ENCODE measurements at places on chromosomes 2 and 18.

- no peak for DNase-seq
Measured at GRCh38 chr18:39751921-39752320, 2186.3 kb upstream of the CELF4 start.

GRCh38 chr18:26470011-26470637, 78.2 kb downstream of the KCTD1 start:
- peak; percentile 46 for DNase-seq

DNA sequence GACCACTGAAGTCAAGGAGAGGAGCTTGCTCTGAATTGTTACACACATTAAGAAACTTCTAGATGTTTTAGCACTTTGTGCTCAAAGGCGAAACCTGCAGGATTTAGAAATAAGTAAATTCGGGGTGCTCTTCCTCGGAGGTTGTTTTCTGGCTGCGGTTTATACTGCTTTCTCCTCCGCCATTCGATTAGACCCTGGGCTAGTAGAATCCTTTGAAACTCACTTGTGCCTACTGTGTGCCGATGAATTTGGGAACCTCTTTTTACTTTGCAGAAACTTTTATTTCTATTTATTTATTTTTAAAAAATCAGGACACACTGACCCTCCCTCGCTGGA, 3.5 kb downstream of the MEIS1 start:
- no peak for DNase-seq

- no peak for DNase-seq
Measured at GRCh38 chr18:62987055-62987830, 271.9 kb downstream of the PHLPP1 start.

DNA sequence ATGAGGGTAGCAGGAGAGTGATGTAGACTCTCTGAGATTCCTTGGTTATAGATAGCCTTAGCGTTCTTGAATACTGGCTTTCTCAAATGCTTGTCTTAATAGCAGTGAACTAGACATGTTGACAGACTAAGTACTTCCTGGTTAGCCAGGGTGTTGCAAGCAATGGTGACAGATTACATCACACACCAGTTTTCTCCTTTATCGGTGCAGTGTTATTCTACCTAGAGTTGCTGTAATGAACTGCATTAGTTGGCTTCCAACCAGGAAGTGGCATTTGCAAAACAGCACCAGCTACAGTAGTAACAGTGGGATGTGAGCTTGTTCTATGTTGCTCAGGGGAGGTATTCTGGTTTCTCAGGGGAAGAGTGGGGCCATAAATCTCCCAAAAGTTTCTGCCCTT, 582.2 kb upstream of the DDX18 start:
- DNase-seq: no peak

- peak; percentile 7 for DNase-seq
Measured at GRCh38 chr2:24825883-24826772, 32.9 kb downstream of the CENPO start.

DNA sequence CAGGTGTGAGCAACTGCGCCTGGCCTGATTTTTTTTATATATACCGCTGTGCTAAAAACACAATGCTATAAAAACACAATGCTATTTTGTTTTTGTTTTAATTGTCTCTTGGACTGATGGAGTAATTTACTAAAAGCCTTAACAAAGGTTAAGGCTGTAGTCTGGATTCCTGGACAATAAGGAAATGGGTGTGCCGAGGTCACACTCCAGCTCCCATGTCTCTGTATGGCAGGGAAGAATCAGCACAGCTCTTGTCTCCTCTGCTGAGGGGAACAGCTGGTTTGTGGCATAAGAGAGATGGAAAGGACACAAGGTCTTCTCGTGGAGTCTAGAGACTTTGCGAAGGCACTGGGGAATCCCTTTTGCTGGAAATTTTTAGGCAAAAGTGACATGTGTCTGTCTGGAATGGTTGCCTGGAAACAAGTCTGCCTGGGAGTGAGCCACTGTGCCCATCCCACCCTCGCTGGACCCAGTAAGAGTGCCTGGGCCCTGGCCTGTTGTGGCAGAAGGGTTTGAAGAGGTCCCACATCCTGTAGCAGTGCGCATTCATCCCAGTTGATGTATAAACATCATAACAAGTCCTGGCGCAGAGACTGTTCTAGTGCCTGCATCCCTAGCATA, 73.1 kb downstream of the MAPK4 start:
- DNase-seq: no peak

DNA sequence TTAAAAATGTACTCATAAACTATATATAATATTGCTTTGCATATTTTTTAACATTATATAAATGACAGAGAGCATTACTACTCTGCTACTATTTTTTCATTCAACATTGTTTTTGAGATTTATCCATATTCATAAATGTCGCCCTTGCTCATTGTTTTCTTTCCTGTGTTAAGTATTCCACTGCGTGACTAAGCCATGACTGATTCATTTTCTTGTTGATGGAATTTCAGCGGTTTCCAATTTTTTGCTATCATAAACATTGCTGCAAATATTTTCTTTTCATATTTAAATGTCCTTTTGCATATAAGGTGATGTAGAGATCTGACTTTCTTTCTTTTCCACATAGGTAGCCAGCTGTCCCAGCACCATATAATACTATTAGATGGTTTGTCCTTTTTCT, 57.6 kb downstream of the SFXN5 start:
- no peak for DNase-seq

DNA sequence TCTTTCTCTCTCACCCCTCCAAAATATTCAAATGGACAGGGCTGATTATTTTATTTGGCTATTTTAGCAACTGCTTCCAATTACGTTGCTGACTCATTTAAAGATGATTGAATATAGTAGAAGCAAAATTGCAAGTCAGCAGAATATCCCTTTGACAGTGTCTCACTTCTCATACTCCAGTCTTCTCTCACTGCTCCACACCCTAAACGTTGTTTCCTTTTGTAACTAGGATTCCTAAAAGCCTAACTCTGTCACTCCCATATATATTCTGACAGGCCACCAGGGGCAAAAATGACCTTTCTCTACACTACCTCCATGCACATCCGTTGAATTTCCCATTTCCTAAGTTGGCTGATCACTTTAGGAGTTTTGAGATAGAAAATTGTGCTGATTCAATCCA, 351.1 kb downstream of the RND3 start:
- no peak for DNase-seq

DNA sequence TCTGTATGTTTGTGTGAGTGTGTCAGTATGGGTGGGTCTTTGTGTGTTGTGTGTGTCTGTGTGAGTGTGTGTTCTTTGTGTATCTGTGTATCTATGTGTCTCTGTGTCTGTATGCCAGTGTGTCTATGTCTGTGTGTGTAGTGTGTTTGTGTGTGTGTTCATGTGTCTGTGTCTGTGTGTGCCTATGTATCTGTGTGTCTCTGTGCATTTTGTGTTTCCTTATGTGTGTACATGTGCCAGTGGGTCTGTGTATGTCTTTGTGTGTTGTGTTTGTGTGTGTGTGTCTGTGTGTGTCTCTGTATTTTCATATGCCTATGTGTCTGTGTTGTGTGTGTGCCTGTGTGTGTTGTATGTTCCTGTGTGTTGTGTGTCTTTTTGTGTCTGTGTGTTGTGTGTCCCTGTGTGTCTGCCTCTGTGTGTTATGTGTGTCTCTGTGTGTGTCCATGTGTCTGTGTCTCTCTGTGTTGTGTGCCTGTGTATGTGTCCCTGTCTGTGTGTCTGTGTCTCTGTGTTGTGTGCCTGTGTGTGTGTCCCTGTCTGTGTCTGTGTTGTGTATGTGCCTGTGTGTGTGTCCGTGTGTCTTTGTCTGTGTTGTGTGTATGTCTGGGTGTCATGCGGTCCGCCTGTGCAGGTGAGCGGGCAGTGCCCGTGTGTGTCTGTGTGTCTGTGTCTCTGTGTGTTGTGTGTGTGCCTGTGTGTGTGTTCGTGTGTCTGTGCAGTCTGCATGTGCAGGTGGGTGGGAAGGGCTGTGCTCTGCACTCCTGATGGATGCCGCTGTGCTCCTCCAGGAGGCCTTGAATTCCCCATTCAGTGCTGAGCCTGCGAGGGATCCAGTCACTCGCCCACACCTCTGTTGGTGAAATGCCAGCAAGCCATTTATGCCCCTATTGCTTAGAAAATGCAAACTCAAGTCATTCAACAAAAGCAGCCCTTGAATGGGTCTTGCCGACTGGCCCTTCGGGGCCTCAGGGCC, 37.4 kb downstream of the KLHL29 start:
- DNase-seq: no peak

DNA sequence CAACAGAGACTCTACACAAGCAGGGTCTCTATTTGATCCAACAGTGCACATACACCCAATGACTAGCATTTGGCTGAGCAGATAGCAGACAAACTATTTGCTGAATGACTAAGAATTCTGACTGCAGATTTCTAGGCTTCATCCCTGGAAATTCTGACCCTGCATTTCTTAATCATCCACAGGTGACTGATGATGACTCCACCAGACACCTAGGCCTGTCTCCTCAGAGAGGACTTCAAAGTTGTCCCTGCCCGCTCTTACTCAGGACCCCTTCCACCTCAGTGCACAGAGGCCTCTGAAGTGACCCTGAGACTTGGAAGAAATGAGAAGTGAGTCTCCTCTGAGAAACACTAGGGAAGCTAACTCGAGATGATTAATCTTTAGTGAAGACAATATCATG, 51.3 kb downstream of the SEPTIN10 start:
- DNase-seq: no peak

GRCh38 chr2:129698593-129698992, 280.9 kb upstream of the RAB6C start:
- no peak for DNase-seq

DNA sequence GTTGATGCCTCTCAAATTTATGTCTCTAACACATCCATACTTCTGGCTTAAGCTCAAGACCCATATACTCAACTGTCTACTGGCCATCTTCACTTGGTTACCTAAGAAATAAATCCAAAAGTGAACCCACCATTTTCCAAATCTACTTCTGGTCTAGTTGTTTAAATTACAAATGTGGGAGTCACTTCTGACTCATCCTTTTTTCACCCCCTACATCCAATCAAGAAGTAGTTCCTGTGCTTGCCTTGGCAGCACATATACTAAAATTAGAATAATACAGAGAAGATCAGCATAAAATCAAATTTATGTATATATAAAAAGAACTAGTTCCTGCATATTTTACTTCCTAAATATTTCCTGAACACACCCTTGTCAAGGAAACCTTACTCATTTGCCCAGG, 53.6 kb downstream of the STRN start:
- DNase-seq: no peak

DNA sequence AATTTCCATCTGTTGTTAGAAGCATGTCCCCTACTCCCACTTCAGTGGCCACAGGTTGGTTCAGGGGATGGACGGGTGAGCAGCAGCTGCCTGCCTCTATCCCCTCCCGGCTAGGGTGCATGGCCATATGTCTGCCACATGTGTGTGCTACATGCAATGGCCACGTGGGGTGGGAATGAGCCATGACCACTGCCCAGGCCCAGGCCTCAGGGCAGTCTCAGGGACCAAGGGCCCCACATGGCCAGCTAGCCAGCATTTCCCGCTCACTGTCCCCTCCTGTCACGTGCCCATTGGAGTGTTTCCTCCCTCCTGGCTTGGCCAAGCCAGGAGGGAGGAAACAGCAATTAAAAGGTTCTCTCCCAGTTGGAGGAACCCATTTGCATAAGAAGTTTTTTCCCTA, 117.1 kb downstream of the KCNS3 start:
- no peak for DNase-seq

DNA sequence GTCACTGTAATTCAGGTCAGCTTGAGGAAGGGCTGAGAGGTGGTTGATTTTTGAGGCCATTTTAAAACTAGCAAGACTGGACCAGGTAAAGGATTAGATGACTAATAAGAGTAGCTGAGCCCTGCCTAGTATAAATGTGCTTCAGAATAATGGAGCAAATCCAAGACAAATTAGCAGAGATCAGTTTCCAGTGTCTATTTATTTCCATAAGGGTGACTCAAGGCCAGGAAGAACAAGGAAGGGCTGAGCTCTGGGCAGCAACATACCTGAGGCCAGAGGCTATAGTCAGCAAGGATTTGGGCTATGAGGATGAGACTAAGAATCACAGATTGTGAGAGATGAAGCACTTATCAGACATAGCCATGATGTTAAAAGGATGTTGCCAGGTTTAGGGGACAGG, 339.0 kb upstream of the LRRTM1 start:
- no peak for DNase-seq

- peak; percentile 51 for DNase-seq
Measured at GRCh38 chr18:63316612-63317555, 2.7 kb downstream of the BCL2 start.

GRCh38 chr2:177147093-177147694, 65.4 kb upstream of the HNRNPA3 start:
- peak; percentile 50 for DNase-seq

GRCh38 chr2:36915627-36916026, 50.7 kb downstream of the STRN start:
- DNase-seq: no peak

- no peak for DNase-seq
Measured at GRCh38 chr2:41618754-41619153, 429.1 kb upstream of the PKDCC start.

DNA sequence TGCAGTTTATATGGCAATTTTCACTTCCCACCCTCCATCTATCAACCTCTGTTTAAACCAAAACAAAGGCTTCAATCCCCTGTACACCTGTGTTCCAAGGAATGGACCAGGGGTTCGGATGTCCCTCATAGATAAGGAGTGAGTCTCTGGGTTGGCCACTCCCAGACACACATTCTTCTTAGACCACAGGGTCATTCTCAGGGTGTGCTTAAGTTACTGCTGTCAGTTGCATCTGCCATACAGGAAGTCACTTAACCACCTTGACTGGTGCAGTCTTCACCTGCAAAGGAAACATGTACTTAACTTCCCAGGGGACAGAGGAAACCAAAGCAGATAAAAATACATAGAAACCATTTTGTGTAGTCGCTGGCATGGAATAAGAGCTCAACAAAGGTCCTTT, 151.0 kb upstream of the NDUFV2 start:
- DNase-seq: no peak

DNA sequence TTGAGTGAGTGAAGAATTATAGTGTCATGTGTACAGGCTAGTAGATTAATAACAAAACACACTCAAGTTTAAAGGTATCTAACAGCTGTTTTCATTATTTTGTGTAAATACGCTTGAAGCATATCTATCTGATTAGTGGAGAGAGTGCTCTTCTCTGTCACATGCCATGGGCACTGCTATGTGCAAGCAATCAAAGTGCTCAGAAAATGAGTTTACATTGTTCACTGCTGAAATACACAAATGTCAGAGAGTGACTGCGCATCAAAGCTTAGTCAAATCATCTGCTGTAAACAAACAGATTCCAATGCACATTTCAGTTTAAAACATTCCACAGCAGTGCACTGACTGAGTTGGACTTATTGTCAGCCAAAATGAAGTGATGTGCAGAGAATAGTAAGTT, 423.4 kb downstream of the ZEB2 start:
- no peak for DNase-seq

GRCh38 chr2:76314271-76315020, 603.7 kb upstream of the GCFC2 start:
- no peak for DNase-seq

- DNase-seq: no peak
Measured at GRCh38 chr2:47198985-47199451, 43.9 kb upstream of the STPG4 start.

- DNase-seq: no peak
Measured at GRCh38 chr2:227188292-227188691, 23.9 kb downstream of the COL4A3 start.

- DNase-seq: no peak
Measured at GRCh38 chr2:185638771-185639170, 99.8 kb upstream of the FSIP2 start.
